Smooth muscle cell of the umbilical artery (primary cell): ENCODE measurements at places on chromosomes 5 and 9. TPM values are rescaled to one million over a fixed set of nuclear protein-coding genes. Genes with fewer than 3 reads are reported as not detected.

TSSK1B gene
- 0.30 and 0.46 TPM in 2 replicates for total RNA-seq

NFX1 gene
- 22.0 and 32.8 TPM in 2 replicates for total RNA-seq

TRPM3 gene
- total RNA-seq: under 0.01 and 0.37 TPM in 2 replicates

DNAI1 gene
- not detected in 2 replicates for total RNA-seq

AGXT2 gene
- not detected in 2 replicates for total RNA-seq

PPIC gene
- 70.4 and 142 TPM in 2 replicates for total RNA-seq

PDCD1LG2 gene
- 8.3 and 40.0 TPM in 2 replicates for total RNA-seq

CCDC180 gene
- total RNA-seq: 1.4 and 1.8 TPM in 2 replicates

SPINK6 gene
- not detected in 2 replicates for total RNA-seq

RASGEF1C gene
- total RNA-seq: not detected in 2 replicates

HAVCR1 gene
- total RNA-seq: not detected in 2 replicates

PCDHA9 gene
- total RNA-seq: under 0.01 and 0.09 TPM in 2 replicates

IFNA21 gene
- not detected in 2 replicates for total RNA-seq

FCN1 gene
- total RNA-seq: not detected in 2 replicates

GCNT4 gene
- total RNA-seq: 0.23 and 0.59 TPM in 2 replicates

PCDHA3 gene
- total RNA-seq: 0.23 and 0.59 TPM in 2 replicates

RLN2 gene
- not detected in 2 replicates for total RNA-seq

PDE6A gene
- total RNA-seq: not detected in 2 replicates

CTNND2 gene
- under 0.01 TPM in 1 of 2 replicates, not detected in the other for total RNA-seq

FOXD4 gene
- total RNA-seq: under 0.01 and 0.09 TPM in 2 replicates

PCDHB9 gene
- 0.18 and 0.30 TPM in 2 replicates for total RNA-seq

SLC6A18 gene
- total RNA-seq: not detected in 2 replicates

PCDHGA9 gene
- total RNA-seq: 3.6 and 4.5 TPM in 2 replicates

BTNL3 gene
- total RNA-seq: not detected in 2 replicates

SMIM33 gene
- not detected in 2 replicates for total RNA-seq

RACK1 gene
- total RNA-seq: 2,845 and 3,221 TPM in 2 replicates

SH3RF2 gene
- 1.5 and 7.7 TPM in 2 replicates for total RNA-seq

LCN1 gene
- total RNA-seq: 0.59 TPM in 1 of 2 replicates, not detected in the other

PCDHA2 gene
- 0.05 TPM in 1 of 2 replicates, not detected in the other for total RNA-seq
